Naive thymus-derived CD8-positive, alpha-beta T cell (primary cell): ENCODE measurements at places on chromosomes 2 and 18. TPM values are rescaled to one million over a fixed set of nuclear protein-coding genes. Genes with fewer than 3 reads are reported as not detected.

PLCD4 gene
- 0.58 TPM for total RNA-seq

BOLL gene
- total RNA-seq = not detected

C2orf68 gene
- total RNA-seq = 86.4 TPM

CYRIA gene
- 1.6 TPM for total RNA-seq

KCNS3 gene
- not detected for total RNA-seq

WIPF1 gene
- total RNA-seq = 408 TPM

UGT1A1 gene
- not detected for total RNA-seq

BCL2 gene
- 33.1 TPM for total RNA-seq

OSR1 gene
- total RNA-seq = not detected

SPATA3 gene
- not detected for total RNA-seq

DLGAP1 gene
- not detected for total RNA-seq

EPAS1 gene
- 1.1 TPM for total RNA-seq

POTEJ gene
- not detected for total RNA-seq

OBSL1 gene
- total RNA-seq = 1.1 TPM

PLGLB1 gene
- 23.6 TPM for total RNA-seq

FAM237A gene
- not detected for total RNA-seq

BCL11A gene
- 11.6 TPM for total RNA-seq

TMEM198 gene
- 0.36 TPM for total RNA-seq

PSTPIP2 gene
- 8.7 TPM for total RNA-seq

SLC38A11 gene
- total RNA-seq = 0.74 TPM

FRZB gene
- total RNA-seq = not detected

UGT1A3 gene
- not detected for total RNA-seq

MEP1B gene
- 0.30 TPM for total RNA-seq

CRYGA gene
- not detected for total RNA-seq

PROKR1 gene
- total RNA-seq = not detected

GALNT3 gene
- total RNA-seq = 3.2 TPM

CIB4 gene
- not detected for total RNA-seq

TEX51 gene
- total RNA-seq = not detected

TRPM8 gene
- not detected for total RNA-seq

SERPINB10 gene
- not detected for total RNA-seq

NEUROD1 gene
- total RNA-seq = not detected

DAW1 gene
- not detected for total RNA-seq

ADD2 gene
- total RNA-seq = 9.3 TPM

GPR35 gene
- total RNA-seq = 8.9 TPM

COL4A4 gene
- total RNA-seq = 0.10 TPM
